ENCODE measurements at places on chromosomes 7 and 10.

DNA sequence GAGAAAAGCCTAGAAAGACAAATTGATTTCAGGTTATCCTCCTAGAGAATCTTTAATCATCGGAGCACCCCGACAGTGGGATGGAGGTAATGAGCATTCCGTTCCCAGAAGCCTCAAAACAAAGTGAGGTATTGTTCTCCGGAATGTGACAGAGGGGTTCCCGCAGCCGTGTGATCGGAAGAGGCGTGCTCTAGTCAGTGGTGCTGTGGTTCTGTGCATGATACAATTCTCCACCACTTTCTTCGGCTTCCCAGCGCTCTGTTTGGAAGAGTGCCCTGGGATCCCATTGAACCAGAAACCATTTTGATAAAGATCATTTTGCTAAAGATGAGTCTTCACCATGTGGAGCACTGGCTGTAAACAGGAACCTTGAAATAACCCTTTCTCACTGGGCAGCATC is 434.6 kb downstream of the PAXIP1 start:
- peak; percentile 38 for DNase-seq

GRCh38 chr10:1354809-1355710 is 298.9 kb downstream of the WDR37 start:
- DNase-seq, result no peak

DNA sequence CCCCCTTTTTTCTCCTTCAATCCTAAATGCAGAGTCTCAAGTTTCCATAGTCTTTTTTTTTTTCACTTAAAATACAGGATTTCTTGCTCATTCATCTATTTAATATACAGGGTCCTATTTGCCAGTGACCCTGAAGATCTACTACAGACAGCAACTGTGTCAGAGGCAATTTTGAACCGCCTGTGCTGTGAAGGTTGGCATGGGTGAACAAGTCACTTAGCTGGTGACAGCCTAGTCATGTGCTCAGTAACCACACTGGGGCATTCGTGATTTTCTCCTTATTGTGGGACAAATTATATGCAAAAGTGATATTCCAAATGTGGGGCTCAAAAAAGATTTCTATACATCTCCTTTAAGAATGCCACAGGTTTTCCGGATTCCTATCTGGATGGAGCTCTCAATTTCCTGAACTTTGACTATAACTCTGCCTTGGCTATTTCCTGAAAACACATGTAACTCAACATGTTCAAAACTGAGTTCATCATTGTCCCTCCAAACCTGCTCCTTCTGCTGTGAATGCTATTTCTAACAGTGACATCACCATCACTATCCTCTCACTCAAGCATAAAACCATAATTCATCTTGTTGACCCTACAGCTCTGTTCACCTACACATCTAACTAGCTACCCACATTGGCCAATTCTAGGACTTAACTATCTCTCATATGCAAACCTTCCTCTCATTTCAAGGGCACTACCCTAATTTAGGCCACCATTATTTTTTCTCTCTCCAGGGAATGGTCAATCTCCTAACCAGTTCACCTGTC is 36.7 kb downstream of the CDK6 start:
- DNase-seq, result no peak

DNA sequence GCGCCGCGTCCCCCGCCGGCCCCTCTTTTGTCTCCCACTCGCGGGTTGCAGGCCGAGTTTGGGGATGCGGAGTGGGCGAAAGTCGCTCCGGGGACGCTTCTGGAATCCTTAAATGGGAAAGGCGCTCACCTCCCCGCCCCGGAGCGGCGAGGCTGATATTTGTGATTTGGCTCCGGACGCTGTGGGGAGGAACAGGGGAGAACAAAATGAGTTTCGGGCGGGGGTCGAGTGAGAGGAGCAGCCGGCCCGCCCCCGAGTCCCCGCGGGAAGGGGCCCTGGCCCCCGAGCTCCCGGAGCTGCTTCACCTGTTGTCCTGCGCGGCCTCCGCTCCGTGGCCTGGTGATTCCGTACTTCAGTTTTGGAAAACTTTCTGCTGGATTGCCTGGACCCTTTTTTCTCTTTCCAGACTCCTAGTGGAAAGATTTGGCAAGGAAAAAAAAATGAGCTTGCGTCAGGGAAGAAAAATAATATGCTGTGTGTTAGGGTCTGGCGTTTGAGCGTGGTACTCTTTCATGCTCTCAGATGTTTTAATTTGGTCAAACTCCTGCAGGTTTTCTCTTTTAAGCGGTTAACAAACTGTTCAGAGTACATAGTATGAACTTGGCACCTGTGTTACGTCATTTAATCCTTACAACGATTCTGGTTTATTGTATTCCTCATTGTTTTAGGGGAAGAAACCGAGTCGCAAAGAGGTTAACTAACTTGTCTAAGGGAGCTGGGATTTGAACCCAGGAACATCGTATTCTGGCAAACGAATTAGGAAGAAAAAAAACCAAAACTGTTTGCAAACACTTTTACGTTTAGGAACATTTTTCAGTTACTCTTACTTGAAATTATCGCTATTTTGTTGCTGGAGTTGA is 924 bp downstream of the BMPR1A start:
- DNase-seq, result peak; percentile 52

DNA sequence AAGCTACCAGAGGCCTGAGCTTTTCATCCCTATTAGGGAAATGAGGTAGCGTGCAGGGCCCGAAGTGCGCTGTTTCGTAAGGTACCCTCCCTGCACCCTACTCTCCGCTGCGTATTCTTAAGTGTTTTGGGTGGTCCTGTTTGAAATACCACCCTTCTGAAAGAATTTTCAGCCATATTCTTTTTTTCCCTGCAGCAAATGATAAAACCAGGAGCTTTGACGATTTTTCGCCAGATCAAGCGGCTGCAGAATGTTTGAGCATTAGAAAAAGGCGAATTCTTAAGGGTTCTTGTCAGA is 1.2 kb downstream of the RSBN1L start:
- no peak for DNase-seq

Measured in astrocyte (in vitro differentiated cells and primary cell).